Stimulated activated naive CD8-positive, alpha-beta T cell treated with anti-CD3 and anti-CD28 coated beads, Interleukin-15, amount 100 ng/mL, for 72 hours (primary cell): ENCODE measurements at places on chromosomes 16 and 17.

DNA sequence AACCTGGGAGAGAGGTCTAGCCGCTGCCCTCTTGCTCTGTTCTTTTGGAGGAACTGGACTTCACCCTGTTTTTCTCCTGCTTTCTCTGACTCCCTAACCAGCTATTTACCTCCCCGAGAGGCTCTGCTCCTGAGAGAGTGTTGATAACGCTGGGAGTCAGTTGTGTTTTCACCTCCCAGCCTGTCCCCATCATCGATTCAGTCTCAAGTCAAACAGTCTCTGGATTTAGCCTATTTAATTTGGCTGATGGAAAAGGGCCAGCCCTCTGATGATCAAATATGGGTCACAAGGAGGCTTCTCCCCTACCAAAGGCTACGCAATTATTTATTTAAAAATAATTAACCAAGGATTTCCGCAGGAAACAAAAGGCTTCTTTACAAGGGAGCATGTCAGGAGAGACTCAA is 31.8 kb downstream of the HNF1B start:
- DNase-seq = no peak

- no peak for DNase-seq
These were observed 51.0 kb upstream of the MRTFB start for GRCh38 chr16:14020141-14020540.

GRCh38 chr17:70829876-70830275 is 660.5 kb downstream of the KCNJ2 start:
- DNase-seq = no peak

DNA sequence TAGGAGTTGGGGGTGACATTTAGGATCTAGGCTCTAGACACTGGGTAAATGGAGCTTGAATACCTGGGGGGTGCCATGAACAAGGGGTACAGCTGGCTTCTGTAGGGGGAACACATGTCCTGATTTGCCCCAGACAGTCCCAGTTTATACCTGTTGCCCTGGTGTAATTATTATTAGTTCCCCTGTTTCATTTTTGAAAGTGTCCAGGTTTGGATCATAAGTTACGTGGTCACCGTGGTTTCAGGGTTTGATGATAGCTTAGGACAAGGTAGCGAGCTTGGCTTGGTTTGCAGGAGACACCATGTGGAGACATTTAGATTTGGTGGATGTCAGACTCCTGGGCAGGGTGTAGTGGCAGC is 5.5 kb downstream of the MLLT6 start:
- DNase-seq = no peak

- DNase-seq = no peak
These were observed 396.4 kb upstream of the CCL2 start for GRCh38 chr17:33858682-33859081.

DNA sequence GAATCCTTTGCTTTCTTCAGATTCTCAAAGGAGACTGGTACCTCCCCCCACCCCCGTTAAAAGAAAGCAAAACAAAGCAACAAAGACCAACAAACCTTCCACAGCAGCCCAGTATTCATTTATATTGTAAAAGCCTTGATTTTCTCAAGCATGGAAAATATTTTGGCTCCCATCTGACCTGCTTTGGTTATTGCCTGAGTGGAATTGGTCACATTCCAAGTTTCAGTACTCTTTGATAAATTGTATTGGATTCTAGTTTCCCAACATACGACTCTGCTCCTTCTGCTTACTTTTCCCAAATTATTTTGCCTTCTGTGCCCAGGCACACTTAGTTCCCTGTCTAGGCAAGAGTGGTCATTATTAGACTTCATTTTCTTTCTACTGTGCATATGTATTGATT is 1.3 kb downstream of the ABCC11 start:
- DNase-seq = no peak

GRCh38 chr17:19768046-19768782 is 20.1 kb upstream of the ALDH3A1 start:
- DNase-seq = no peak

DNA sequence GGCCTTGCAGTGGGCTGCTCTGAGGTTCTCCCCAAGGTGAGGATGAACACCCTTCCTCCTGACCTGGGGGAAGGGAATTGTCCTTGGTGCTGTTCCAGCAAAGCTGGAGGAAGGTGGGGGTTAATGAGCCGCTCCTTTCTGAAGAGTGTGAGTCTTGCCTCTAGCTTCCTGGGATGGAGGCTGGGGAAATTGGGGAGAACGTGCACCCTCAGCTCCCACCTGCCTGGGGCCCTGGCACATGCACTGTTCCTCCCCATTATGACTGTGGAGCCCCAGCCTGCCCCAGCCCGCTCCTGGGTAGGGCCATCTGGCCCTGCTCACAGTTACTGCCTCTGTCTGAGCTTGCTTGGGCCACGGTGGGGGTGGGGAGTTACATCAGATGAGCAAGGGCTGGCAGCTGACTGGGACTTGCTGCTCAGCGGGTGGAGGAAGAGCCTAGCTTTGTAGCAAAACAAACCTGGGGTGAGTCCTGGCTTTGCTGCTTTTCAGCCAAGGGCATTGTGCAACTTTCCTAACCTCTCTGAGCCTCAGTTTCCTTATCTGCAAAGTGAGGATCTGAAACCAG is 11.1 kb downstream of the TNS4 start:
- no peak for DNase-seq
